ENCODE measurements at places on chromosomes 2 and 18. TPM values are rescaled to one million over a fixed set of nuclear protein-coding genes. Genes with fewer than 3 reads are reported as not detected.

Gene GTF2A1L
- total RNA-seq = not detected

Gene CRYGC
- not detected for total RNA-seq

Gene APLF
- 3.2 TPM for total RNA-seq

Gene AFF3
- 1.5 TPM for total RNA-seq

Gene AGXT
- total RNA-seq = not detected

Gene TMEM247
- total RNA-seq = not detected

Gene SERPINB12
- not detected for total RNA-seq

Gene RAB6C
- not detected for total RNA-seq

Gene TNFAIP6
- 0.64 TPM for total RNA-seq

Gene CLEC4F
- total RNA-seq = 23.5 TPM

Gene ATOH8
- total RNA-seq = not detected

Gene PMAIP1
- total RNA-seq = 76.0 TPM

Gene SFTPB
- not detected for total RNA-seq

Gene INHBB
- not detected for total RNA-seq

Gene DSC2
- total RNA-seq = not detected

Gene AMER3
- not detected for total RNA-seq

Gene CAPN10
- total RNA-seq = 73.9 TPM

Gene FNDC4
- total RNA-seq = not detected

Gene ITPRIPL1
- 48.2 TPM for total RNA-seq

Gene ELMOD3
- total RNA-seq = 19.8 TPM

Gene POTEI
- total RNA-seq = not detected

Gene CD226
- 153 TPM for total RNA-seq

Gene SERPINB8
- 15.9 TPM for total RNA-seq

Gene TNFRSF11A
- 5.9 TPM for total RNA-seq

Gene PLCL1
- 0.14 TPM for total RNA-seq

Gene CDK15
- total RNA-seq = not detected

Gene KIAA2012
- total RNA-seq = not detected

Gene ALPG
- total RNA-seq = not detected

Gene SLC5A7
- total RNA-seq = not detected

Gene FOXD4L1
- 0.17 TPM for total RNA-seq

Gene WNT6
- not detected for total RNA-seq

Gene STARD6
- not detected for total RNA-seq

Gene GREB1
- 1.1 TPM for total RNA-seq

Measured in natural killer cell treated with Interleukin-12 subunit alpha and Interleukin-12 subunit beta and Interleukin-15 and Interleukin-18, amount 100 ng/mL, for 72 hours (primary cell).